ENCODE measurements at places on chromosomes 11 and 22. TPM values are rescaled to one million over a fixed set of nuclear protein-coding genes. Genes with fewer than 3 reads are reported as not detected.

GRCh38 chr11:131185915-131186314 is 184.5 kb upstream of the NTM start:
- no peak for DNase-seq

MGAT3 gene
- total RNA-seq = 19.2 TPM

- no peak for DNase-seq
Measured at GRCh38 chr11:10913075-10913474, 55.2 kb upstream of the ZBED5 start.

PARVB gene
- 5.7 TPM for total RNA-seq

PATE2 gene
- total RNA-seq = 0.82 TPM

GRCh38 chr11:61131186-61131585 is 28.9 kb downstream of the CD5 start:
- DNase-seq = no peak

DNA sequence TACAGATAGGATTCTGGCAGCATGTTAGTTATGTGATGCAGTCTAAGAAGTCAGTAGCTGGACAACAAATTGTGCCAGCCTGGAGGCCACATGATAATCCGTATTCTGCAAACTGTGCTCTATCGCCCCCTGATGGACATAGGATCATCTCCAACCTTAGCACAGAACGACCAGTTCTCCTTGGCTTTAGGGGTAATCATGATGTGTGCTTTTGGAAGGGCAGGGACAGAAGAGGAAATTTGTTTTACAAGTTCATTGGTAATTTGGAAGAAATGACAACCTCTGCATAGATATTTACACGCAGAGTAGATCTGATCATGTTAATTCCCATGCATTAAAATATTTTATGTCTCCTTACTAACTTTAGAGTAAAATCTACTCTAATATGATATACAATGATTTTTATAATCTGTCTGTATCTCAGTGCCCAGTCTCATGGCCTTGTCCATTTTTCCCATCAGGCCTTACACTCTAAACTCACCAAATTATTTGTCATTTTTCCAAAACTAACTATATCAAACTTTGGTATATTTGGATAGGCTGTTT is 12.1 kb downstream of the OR10D3 start:
- DNase-seq = no peak

FAM227A gene
- 4.9 TPM for total RNA-seq

GRCh38 chr11:121356357-121356756 is 63.8 kb downstream of the SC5D start:
- no peak for DNase-seq

GRCh38 chr11:15468466-15468865 is 353.7 kb downstream of the INSC start:
- no peak for DNase-seq

GRCh38 chr11:13366266-13367026 is 88.9 kb downstream of the BMAL1 start:
- DNase-seq = no peak

DNA sequence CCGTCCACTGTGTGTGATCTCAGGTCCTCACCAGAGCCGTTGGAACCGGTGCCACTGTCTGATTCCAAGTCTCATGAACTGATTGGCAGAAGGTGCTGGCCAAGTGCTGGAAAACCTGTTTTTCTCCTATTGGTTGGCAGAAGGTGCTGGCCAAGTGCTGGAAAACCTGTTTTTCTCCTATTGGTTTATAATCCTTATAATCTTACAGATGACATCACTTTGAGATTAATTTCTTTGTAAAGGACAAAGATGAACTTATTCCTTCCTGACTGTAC is 1106.3 kb downstream of the BRD1 start:
- DNase-seq = no peak

DNA sequence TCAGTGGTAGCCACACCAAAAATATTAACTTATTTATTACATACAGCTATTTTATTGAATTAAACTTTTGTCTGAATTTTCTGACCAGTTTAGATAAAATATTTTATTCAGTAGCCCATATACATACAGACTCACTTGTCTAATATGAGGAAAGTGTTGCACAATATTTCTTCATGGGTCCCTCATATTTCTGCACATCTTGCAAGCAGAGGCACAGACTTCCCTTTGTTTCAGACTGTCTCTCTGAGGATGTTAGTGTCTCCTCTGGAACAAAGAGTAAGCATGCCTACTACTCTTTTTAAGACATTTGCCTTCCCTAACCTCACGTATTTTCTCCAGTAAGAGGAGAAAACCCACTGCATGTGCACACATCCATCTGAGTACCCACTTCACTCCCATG is 81.2 kb downstream of the OR5AK2 start:
- DNase-seq = no peak

MPPED2 gene
- 63.2 TPM for total RNA-seq

GRCh38 chr11:2797741-2798361 is 87.7 kb downstream of the CDKN1C start:
- no peak for DNase-seq

TCN2 gene
- 11.0 TPM for total RNA-seq

GLYATL2 gene
- total RNA-seq = 1.2 TPM

DNA sequence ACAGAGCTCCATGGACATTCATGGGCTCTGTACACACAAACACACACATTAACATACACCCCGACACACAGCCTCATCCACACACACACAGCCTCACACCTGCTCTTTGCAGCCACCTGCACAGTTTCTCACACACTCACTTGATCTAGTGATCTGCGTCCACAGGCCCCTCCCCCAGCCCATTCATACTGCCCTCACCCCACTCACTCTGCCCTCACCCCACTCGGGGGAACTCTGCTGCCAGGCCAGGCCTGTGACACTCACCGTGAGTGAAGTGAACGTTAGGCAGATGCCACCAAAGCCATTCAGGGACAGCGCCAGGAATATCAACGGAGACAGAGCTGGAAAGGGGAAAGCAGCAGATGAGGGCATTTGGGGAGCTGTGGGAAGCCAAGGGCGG is 15.0 kb downstream of the SLC43A1 start:
- DNase-seq = no peak

GRCh38 chr22:35335936-35336781 is 36.5 kb downstream of the TOM1 start:
- no peak for DNase-seq

GRCh38 chr11:11985954-11986949 is 22.2 kb downstream of the DKK3 start:
- no peak for DNase-seq

KRTAP5-2 gene
- total RNA-seq = not detected

DNA sequence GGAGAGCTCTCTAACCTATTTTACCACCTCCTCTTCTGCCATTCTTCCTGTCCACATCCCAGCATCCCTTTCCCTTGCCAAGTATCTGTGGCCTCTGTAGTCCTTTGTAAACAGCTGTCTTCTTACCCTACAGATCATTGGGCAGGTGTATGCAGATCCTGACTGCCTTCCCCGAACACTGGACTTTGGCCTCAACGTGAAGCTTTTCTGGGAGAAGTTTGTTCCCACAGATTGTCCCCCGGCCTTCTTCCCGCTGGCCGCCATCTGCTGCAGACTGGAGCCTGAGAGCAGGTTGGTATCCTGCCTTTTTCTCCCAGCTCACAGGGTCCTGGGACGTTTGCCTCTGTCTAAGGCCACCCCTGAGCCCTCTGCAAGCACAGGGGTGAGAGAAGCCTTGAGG is 17.3 kb downstream of the PIK3IP1 start:
- no peak for DNase-seq

GRCh38 chr11:34313099-34313517 is 44.7 kb downstream of the ABTB2 start:
- peak; percentile 42 for DNase-seq

DNA sequence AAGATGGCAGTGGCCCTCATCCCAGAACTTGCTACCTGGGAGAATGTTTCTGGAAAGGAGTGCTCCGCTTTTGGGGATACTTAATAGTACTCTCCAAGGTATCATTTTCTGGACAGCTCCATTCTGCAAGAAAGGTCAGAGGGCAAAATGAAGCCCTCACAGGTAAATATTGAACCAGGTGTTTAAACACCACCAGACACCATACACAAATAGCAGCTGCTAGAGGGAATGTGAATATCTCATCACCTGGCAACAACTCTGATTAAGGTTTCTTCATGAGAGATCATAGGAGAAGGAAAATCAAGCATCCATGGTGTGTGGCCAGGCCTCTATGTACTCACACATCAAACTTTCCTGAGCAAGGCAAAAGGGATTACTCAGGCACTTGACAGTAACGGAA is 226.1 kb upstream of the FAT3 start:
- no peak for DNase-seq

- no peak for DNase-seq
Measured at GRCh38 chr22:29208879-29209623, 3.4 kb downstream of the EMID1 start.

- no peak for DNase-seq
Measured at GRCh38 chr11:104443387-104443786, 279.4 kb upstream of the PDGFD start.

- DNase-seq = no peak
Measured at GRCh38 chr11:58622344-58622743, at the start of gene CNTF. TSS of gene CNTF (plus strand) at chr11:58622665. CDS start at chr11:58622753, 88 bp downstream.

- DNase-seq = no peak
Measured at GRCh38 chr11:26198532-26199096, 133.3 kb upstream of the ANO3 start.

GRCh38 chr11:120223793-120224192 is 13.0 kb downstream of the OAF start:
- DNase-seq = no peak

DNA sequence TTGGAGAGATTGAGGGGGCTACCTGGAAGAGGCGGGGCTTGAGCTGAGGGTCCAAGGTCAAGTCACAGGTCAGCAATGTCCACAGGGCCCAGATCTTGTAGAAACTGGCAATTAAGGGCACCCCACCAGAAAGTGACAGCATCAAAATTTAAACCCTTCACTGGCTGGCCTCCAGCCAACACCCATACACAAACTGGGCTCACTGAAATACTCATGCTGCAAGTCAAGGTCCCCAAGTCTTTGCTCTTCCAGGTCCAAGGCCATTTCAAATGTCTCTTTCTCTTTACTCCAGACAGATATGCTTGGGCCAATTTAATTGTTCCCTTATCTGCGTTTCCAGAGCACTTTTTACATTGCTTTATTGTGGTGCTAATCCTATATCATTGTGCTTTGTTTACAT is 36.4 kb downstream of the LMO2 start:
- no peak for DNase-seq

DNA sequence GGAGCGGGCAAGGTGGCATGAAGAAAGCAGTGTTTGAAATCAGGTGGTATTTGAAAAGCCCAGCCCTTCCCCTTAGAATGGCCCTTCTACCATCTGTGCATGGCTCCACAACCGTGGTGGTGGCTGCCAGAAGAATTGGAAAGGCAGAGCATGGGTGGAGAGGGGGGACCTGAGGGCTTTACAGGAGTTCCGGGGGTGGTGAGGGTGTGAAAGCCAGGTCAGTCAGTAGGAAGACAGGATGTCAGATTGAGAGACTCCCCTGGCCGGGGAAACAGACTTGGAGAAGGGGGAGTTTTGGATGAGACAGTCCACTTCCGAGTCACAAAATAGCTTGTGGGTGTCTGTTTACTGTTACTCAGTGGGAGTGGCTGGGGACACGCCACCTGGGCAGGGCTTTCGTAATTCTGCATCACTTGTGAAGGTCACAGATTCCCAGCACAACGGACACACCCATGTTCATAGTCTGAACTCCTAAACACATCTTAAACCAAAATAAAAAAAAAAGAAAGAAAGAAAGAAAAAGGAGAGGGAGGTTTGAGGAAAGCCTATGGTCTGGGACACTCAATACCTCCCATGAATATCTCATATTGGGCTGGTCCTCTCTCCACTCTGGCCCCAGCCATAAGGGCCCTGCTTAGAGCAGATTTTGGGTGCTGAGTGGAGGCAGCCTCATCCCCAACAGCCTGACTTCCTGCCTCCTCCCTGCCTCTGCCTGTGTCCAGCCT is 24.4 kb upstream of the SMIM35 start:
- DNase-seq = no peak

GRCh38 chr11:36455658-36456111 is 54.4 kb downstream of the TRAF6 start:
- peak; percentile 62 for DNase-seq

DNA sequence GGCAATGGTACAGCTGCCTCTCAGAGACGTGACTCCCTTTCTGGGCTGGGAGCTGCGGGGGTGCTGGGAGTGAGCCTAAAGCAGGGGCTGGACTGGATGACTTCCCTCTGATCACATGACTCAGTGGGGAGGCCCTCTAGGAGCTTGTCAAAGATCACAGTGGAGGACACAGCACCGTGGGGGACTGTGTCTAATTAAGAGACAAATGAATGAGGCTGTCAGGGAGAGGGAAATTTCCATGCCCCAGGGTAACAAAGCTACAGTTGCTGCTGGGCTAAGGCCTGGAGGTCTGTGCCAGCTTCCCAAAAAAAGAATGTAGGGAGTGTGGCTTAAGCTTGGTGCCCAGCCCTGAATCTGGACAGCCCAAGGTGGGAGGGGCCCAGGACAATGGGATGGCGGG is 262.8 kb upstream of the PLET1 start:
- peak; percentile 28 for DNase-seq

TCF20 gene
- 60.3 TPM for total RNA-seq

- DNase-seq = no peak
Measured at GRCh38 chr11:117792992-117793391, 4.0 kb downstream of the DSCAML1 start.

GRCh38 chr22:50620593-50621355 is 7.2 kb downstream of the ARSA start:
- DNase-seq = peak; percentile 66

DNA sequence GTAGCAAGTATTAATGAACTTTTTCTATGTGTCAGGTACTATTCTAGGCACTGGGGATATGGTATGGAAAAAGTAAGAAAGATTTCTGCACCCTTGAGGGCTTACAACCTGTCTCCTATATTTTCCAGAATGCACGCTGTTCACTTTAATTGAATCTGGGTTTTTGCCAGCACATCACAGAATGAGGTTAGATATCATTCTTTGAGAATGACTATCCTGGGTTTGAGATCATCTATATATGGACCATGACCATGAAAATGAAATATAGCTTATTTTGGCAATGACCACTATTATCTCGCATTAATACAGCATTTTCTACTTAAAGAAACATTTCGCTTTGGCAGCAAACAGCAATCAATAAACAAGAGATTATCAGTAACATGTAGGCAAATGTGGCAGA is 46.9 kb downstream of the C11orf71 start:
- no peak for DNase-seq

DNA sequence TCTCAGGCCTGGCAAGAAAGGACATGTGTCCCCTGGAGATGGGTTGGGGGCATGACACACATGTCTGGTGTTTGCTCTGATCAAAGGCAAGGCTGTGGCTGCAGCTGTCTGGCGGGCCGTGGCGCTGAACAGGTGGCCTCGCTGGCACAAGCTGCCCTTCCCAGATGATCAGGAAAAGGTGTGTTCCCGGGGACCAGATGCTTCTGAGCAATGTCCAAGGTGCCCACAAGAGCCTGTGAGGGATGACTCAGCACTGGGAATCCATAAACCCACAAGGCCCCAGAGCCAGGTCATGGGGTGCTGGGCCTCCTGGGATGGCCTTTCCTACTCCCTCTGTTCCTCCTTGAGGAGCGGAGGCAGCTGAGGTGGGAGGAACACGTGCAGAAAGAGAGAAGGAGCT is 9.7 kb upstream of the LRP5 start:
- no peak for DNase-seq

- DNase-seq = peak; percentile 83
Measured at GRCh38 chr11:46918083-46918787, at the start of gene LRP4. TSS of gene LRP4 (minus strand) at chr11:46918550. CDS start at chr11:46918379, 171 bp downstream.

IL10RA gene
- total RNA-seq = 2.0 TPM

LRP5 gene
- total RNA-seq = 10.2 TPM

- DNase-seq = no peak
Measured at GRCh38 chr22:34526681-34527080, 539.3 kb upstream of the ISX start.

All from frontal cortex (tissue), 4 donors.